ENCODE measurements at places on chromosomes 13 and 19. TPM values are rescaled to one million over a fixed set of nuclear protein-coding genes. Genes with fewer than 3 reads are reported as not detected.

The CEACAM4 gene
- total RNA-seq: not detected

The GJB6 gene
- not detected for total RNA-seq

The FAM83E gene
- 0.94 TPM for total RNA-seq

The IZUMO1 gene
- total RNA-seq: 0.50 TPM

The C19orf18 gene
- 0.25 TPM for total RNA-seq

The ALOX5AP gene
- total RNA-seq: not detected

The SIGLEC5 gene
- total RNA-seq: not detected

The UBL3 gene
- total RNA-seq: 7.0 TPM

The SLC25A41 gene
- total RNA-seq: not detected

The ZNF441 gene
- total RNA-seq: 6.5 TPM

The MAST1 gene
- total RNA-seq: 0.16 TPM

The CDC34 gene
- 109 TPM for total RNA-seq

The ACP7 gene
- 0.06 TPM for total RNA-seq

The SIGLEC9 gene
- total RNA-seq: not detected

The PHF11 gene
- 13.0 TPM for total RNA-seq

The CAPN12 gene
- total RNA-seq: not detected

The C19orf33 gene
- 34.5 TPM for total RNA-seq

The PSG6 gene
- total RNA-seq: not detected

The GFY gene
- not detected for total RNA-seq

The GSX1 gene
- not detected for total RNA-seq

The CERS4 gene
- 17.4 TPM for total RNA-seq

The ZNF575 gene
- total RNA-seq: 0.16 TPM

The ANGPTL8 gene
- not detected for total RNA-seq

The MEX3D gene
- 71.4 TPM for total RNA-seq

The LIN37 gene
- total RNA-seq: 5.0 TPM

The VSTM1 gene
- total RNA-seq: not detected

The ADGRE2 gene
- 0.06 TPM for total RNA-seq

The CASP14 gene
- not detected for total RNA-seq

The FUT2 gene
- total RNA-seq: not detected

The PEAK3 gene
- not detected for total RNA-seq

The SHD gene
- not detected for total RNA-seq

The PPP1R15A gene
- total RNA-seq: 22.8 TPM

The SLC8A2 gene
- total RNA-seq: not detected

The MIA gene
- total RNA-seq: 1.1 TPM

The TUBB4A gene
- not detected for total RNA-seq

The RTBDN gene
- not detected for total RNA-seq

The ATP8A2 gene
- total RNA-seq: under 0.01 TPM

The KIR3DL2 gene
- total RNA-seq: not detected

The SLC10A2 gene
- not detected for total RNA-seq

The ZNF837 gene
- total RNA-seq: 1.9 TPM

The MIR17HG gene
- total RNA-seq: 5.8 TPM

The FFAR1 gene
- total RNA-seq: not detected

The FARP1 gene
- 6.6 TPM for total RNA-seq

The ODAD3 gene
- total RNA-seq: under 0.01 TPM

Data from bladder microvascular endothelial cell (primary cell).